H1 (cell line): ENCODE measurements at places on chromosomes 3 and 15. TPM values are rescaled to one million over a fixed set of nuclear protein-coding genes. Genes with fewer than 3 reads are reported as not detected.

The HGD gene
- total RNA-seq = not detected in 2 replicates

DNA sequence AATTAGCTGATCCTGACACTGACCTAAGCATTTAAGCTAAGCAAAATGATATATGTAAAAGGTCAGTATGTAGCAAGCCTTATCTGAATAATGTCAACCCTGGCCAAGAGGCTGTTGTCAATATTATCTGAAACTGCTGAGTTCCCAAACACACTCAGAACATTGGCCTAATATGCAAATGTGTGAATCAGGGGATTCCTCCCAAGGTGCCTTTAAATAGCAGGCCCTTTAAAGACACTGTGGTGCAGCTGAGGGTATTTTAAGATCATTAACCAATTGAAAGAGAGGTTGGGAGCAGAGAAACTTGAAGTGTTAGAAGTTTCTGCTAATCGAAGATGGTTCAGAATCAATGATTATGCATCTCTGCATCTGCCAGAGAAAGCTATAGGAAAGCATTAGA lies 207.0 kb downstream of the NTRK3 start:
- DNase-seq = no peak

DNA sequence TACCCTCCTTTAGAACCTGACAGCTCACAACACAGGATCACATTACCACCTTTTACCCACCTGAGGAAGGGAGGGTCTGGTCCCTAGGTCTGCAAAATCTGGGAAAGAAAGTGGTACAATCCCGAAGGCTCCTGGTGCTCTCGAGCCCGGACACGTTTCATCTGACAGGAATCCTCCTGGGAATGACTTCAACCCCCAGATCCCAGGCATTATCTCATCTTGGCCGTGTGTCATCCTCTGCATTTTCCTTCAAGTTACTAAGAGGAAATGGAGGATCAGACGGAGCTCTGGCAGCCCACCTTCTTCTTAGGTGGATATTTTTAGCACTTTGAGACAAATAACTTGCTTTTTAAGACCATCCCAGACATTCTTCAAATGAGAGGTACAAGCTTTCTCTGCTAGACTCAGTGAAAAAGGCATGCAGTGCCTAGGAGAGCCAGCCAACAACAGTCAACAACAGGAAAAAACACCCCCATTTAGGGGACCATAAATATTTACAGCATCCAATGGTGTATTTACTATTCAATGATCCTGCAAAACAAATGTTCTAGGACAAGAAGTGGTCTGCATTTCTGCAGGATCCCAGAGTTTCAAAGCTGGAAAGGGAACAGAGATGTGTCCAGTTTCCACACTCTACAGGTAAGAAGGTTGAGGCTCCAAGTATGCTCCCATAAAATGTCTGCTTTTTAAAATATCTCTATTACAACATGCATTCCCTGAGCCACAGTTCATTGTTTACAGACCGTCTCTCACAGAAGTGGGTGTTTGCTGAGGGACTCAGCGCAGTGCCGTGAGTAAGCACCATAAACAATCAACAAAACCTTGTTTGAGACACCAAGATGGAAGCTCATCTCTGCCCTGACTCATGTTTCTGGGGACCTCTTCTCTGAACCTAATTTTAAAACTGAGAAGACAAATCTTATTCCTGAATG lies 38.3 kb upstream of the ARHGEF3 start:
- no peak for DNase-seq

- no peak for DNase-seq
Measured at GRCh38 chr15:79184465-79184892, 93.9 kb upstream of the RASGRF1 start.

GRCh38 chr3:117045143-117045542 lies 335.6 kb downstream of the TUSC7 start:
- DNase-seq = peak; percentile 58

GRCh38 chr3:67655364-67656121 lies 1.1 kb upstream of the SUCLG2 start:
- no peak for DNase-seq

DNA sequence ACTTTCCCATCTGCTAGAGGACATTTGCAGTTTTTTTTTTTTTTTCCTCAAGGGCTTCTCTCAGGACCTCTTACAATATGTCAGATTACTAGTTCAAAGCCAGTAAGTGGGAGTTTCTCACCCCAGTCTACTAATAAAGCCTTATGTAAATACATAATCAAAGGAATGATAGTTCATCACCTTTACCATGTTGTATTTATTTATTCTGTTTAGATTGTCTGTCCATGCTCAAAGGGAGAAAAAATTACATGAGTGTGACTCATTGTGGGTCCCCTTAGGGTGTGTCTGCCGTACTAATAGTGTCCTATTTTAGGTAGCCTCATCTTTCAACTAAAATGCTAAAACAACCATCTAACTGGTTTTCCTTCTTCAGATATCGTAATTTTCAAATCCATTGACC lies 917.6 kb downstream of the EPHA3 start:
- no peak for DNase-seq

DNA sequence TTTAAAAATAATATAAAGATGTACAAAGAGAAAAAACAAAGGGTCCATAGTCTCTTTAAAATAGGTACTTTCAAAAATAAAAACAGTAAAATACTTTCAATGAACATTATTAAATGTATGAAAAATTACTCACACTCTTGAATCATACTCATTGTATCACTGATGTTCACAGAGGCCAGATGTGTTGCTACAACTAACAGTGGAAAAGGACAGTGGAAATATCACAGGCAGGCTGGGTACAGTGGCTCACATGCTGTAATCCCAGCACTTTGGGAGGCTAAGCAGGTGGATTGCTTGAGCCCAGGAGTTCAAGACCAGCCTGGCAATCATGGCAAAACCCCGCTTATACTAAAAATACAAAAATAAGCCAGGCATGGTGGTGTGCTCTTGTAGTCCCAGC lies 26.8 kb downstream of the NPHP3 start:
- no peak for DNase-seq

DNA sequence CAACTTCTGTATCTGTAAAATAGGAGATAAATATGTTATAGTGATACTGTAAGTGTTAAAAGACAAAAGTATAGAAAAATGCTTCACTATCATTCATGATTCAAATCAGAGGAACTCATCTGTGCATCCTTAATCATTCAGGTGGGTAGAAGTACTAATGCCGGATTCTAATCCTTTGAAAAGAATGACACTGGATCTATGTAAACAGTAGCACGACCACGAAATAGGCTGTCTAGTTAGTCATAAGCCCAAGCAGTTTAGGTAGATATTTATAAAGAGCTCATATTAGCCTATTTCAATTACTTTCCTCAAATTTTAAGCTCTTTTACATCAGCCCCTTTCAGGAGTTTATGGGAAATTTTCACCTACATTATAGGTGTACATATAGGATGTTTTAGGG lies 437.9 kb downstream of the SOX2 start:
- no peak for DNase-seq

DNA sequence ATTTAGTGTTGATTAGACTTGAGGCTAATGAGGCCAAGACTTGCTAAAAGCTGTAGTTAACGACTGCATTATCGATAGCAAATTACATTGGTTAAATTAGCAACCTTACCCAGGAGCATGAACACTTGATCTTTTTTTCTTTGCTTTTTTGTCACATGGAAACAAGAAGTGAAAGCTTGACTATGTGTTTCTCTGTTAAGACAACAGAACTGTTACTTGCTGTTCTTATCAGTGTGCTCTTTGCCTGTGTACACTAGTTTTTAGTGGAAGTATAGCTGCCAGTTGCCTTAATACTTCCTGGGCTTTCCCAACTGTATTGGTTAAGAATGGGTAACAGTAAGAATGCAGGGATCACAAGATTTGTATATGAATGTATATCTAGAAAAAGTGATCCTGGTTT lies 625.5 kb downstream of the NAALADL2 start:
- no peak for DNase-seq

GRCh38 chr3:100868096-100868495 lies 125.1 kb downstream of the ABI3BP start:
- DNase-seq = no peak
